ENCODE measurements at places on chromosomes 5 and 9.

DNA sequence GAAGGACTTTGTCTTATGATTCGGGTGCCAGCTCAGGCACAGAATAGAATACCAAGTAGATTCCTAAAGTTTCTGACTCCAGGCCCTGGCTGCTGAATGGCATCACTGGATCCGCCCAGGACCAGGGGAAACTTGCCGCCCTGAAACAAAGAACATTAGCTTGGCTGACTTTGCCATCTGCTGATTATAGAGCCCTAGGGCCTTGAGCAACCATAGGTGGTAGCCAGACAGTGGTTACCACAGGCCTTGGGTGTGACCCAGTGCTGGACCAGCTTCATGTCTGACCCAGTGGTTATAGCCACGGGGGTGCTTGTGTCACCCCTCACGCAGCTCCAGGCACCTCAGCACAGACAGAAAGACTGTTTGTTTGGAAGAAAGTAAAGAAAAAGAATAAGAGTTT, 62.7 kb downstream of the SSBP2 start:
- DNase-seq = no peak

GRCh38 chr9:92754091-92754745, 10.4 kb downstream of the BICD2 start:
- DNase-seq = no peak

DNA sequence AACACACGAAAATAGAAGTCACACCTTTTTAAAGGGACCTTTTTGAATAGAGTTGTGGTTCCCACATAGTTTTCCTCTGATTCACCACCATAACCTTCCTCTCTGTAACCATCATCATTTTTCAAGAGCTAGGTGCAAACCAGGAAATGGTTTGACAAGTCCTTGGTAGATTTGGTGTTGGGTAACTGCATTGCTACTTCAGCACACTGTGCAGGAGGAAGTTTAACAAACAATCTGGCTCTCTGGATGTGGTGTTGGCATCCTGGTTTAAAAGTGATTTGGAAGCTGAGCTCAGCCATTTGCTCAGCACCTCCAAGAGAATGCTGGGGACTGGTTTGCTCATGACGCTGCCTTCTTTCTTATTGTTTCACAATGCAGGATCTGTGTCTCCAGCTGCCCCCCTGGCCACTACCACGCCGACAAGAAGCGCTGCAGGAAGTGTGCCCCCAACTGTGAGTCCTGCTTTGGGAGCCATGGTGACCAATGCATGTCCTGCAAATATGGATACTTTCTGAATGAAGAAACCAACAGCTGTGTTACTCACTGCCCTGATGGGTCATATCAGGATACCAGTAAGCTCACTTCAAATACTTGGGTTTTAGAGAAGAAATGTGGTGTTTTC, 213.1 kb downstream of the RFK start:
- DNase-seq = no peak

- DNase-seq = no peak
Observed at GRCh38 chr9:72633966-72634365, 112.6 kb downstream of the TMC1 start.

DNA sequence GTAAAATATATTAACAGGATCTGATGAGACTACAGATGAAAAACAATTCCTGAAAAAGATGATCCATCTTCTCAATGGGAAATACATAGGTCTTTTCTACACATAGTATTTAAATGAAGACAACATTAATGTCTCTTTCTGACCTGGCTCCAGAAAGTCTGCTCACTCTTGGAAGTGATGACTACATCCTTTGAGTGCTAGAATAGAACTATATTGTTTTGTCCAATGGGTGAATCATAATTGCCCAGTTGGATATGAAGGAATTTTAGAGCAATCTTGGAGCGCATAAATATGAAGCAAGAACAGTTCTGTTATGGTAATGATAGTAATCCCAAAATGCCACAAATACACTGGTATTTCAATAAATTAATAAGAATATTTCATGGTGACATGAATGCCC, 322.1 kb downstream of the DEPDC1B start:
- DNase-seq = no peak

DNA sequence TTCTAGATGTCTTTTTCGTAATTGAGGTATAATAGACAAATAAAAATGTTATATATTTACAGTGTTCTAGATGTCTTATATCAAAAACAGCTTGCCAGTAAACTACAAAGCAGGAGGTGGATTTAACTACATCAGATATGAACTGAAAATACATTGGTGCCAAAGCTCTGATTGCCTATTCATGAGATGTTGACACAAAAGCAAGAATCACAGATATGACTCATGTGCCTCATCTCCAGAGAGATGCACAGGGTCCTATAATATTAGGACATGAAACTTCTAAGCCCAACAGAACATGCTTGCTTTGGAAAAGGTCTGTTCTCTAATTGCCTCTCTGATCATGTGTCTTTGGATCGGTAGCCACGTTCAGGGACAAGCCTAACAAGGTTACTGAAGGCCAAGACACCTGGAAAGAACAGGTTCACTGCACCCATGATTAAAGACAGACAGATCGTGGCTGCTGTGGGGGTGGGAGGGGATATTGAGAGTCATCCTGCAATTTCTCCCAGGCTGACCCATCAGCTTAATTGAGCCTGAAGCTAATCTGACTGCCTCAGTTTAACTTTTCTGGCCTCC, 16.8 kb downstream of the ABCA1 start:
- no peak for DNase-seq

DNA sequence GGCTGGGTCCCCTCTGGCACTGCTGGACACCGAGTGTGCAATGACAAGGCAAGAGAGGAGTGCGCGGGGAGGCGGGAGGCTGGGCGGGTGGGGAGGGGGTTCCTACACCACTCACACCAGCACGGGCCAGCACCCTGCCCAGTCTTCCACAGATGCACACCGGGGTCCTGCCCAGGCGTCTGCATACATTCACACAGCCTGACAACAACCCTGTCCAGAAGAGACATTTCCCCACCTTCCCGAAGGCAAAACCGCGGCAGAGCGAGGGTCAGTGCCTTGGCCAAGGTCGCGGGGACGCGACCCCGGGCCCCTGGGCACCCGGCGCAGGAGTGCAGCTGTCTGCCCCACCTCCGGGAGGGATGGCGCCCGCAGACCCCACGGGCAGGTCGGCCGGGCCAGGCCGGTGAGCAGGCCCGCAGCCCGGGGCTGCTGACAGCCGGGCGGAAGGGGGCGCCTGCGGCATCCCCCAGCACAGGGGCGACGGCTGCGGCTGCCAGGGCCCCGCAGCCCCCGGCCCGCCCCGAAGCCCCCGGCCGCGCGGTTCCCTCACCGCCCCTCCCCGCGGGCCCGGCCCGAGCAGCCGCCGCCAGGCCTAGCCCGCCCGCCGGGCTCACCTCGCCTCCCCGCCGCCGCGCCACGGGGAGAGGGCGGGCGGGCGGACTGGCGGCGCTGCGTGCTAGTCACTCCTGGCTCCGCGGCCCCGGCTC, 496 bp downstream of the MAPK9 start:
- no peak for DNase-seq

DNA sequence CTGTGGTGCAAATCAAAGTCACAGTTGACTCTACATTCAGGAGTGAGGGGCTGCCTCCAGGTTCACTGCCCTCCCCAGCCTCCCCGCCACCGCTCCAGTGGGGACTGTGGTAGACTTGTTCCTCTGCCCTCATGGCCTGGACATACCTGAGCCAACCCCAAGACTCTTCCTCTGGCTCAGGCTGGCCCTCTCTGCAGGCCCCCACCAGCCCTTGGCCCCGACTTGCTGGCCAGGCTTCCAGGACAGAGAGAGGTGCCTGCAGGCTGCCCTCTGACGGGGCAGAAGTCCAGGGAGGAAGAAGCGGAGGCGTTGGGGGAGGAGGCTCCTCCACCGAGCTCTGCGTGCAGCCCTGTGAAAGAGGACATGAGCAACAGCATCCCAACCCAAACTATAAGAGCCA, 2.8 kb upstream of the SARDH start:
- no peak for DNase-seq

DNA sequence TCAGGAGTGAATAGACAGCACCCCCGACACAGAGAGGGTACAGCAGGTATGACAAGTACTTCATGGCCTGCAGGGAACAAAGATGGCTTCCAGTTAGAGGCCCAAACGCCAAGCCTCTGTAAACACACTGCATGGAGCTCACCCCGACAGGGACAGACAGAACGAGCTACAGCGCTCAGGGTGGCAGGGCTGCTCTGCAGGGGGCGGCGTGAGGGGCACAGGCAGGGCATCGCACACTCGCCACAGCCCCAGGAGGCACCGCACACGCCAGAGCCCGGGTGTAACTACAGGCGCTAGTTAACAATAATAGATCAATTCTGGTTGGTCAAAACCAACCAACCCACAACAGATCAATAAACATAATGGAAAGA, 21.1 kb downstream of the CLPTM1L start:
- no peak for DNase-seq

DNA sequence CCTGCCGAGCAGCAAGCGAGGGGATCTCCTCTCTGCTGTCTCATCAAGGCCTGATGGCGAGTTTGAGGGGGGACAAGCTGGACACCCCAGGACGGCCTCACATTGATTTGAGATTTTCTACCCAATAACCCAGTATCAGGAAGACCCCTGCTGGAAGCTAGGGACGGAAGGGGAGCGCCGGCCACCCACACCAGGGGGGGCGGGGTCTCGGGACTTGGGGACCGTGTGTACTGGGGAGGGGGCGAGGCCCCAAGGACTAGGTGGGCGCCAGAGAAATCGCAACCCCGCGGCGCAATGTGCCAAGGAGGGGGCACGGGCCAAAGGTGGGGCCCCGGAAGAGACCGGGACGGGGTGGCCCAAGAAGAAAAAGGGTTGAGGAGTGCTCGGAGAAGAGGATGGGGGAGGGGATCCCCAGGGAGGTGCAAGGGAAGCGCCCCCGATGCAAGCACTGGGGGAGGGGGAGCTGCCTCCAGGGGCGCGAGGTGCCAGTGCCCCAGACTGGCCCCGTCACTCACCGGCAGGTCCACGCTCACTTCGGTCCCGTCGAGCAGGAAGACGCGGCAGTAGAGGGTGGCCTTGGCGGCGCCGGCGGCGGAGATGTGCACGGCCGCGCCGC, 1.1 kb downstream of the EPB41L4B start:
- no peak for DNase-seq

- no peak for DNase-seq
Observed at GRCh38 chr5:107293541-107294210, 377.1 kb downstream of the EFNA5 start.

GRCh38 chr5:132418881-132419280, 49.4 kb downstream of the SLC22A5 start:
- no peak for DNase-seq

GRCh38 chr9:18606846-18607245, 132.9 kb downstream of the ADAMTSL1 start:
- DNase-seq = no peak

DNA sequence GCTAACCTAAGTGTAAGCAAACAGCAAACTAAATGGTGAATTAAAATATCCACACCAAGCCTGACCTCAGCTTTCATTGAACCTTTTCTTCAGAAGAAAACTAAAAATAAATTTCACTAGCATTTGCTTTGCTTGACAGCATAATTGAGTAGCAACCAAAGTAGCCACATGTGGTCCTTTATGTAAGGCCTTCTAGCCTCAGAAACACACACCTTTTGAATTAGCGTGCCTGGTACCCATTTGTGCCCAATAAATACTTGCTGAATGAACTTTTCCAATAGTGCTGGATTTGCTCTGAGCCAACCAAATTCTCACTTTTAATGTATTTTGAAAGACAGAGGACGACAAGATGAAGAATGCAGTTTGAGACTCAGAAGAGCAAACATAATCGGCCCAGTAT, 2.1 kb upstream of the NIPBL start:
- no peak for DNase-seq

- DNase-seq = no peak
Observed at GRCh38 chr5:115494570-115495289, 49.8 kb downstream of the FEM1C start.
